Stimulated activated naive CD4-positive, alpha-beta T cell treated with Interleukin-2 at 50 U/mL for 16 hours (primary cell): ENCODE measurements at places on chromosomes 16 and 17.
A peak's percentile ranks its signal among the peaks of the same experiment; 100 is the strongest.

GRCh38 chr17:48296453-48296852 is 133.6 kb downstream of the SKAP1 start:
- no peak for DNase-seq

DNA sequence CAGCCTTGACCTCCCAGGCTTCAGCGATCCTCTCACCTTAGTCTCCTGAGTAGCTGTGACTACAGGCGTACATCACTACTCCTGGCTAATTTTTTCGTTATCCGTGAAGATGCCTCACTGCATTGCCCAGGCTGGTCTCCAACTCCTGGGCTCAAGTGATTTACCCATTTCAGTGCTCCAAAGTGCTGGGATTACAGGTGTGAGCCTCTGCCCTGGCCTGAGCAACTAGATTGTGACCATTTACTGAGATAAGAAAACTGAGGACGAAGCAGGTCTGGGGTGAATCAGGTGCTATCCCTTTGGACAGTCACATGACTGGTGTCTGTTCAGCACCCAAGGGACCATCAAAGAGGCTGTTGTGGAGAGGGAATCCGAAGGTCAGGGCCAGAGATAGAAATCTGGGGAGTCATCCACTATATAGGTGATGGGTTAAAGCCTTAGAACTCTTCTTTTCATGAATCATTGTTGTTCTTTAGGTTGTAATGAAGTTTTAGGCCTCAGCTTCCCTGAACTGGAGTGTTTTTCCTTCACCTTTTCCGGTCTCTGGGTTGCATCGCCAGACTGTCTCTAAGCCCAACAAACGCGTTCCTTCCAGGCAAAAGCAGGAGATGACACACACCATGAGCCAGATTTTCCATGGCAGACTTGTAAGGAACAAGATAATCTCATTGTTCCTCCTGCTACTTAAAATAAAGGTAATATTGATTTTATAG is 62.5 kb downstream of the FTO start:
- no peak for DNase-seq

- peak; percentile 4 for DNase-seq
These were observed 95.0 kb downstream of the PLCG2 start for GRCh38 chr16:81873843-81874752.

DNA sequence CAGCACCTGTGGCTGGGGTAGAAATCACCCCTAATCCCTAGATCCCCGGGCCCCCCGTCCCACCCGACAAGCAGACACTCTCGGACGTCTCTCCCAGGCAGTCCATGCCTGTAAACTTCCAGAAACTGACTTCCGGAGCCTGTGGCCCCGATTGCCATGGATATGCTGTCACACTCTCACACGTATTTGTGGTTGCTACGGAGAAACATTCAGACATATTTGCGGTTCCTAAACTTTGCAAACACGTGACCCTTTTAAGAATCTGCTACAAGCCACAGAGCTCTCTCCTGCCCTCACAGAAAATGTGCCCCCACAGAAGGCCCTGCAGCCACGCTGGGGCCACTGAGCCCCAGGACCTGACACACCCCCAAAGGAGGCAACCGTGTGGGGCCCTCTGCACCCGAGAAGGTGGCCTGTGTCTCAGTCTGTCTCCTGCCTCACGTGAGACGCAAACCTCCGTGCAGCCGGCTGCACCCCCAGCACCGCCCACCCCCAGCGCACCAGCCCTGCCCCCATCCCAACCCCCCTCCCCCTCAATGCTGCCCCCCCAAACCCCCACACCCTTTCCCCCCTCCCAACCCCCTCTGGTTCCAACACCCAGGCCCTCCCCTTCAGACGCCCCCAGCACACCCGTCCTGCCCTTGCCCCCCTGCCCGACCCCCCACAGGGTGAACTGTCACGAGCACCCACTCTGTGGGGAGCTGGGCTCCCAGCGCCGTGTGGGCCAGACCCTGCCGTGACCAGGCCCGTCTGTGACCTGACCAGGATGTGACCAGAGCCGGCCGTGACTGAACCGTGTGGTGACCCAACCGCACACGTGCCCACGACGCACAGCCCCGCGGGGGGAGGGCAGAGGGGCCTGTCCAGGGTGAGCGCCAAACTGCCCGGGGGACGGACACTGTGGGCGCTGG is 66.3 kb upstream of the METRNL start:
- no peak for DNase-seq

GRCh38 chr17:74369221-74369620 is 1.9 kb downstream of the GPR142 start:
- peak; percentile 63 for DNase-seq

DNA sequence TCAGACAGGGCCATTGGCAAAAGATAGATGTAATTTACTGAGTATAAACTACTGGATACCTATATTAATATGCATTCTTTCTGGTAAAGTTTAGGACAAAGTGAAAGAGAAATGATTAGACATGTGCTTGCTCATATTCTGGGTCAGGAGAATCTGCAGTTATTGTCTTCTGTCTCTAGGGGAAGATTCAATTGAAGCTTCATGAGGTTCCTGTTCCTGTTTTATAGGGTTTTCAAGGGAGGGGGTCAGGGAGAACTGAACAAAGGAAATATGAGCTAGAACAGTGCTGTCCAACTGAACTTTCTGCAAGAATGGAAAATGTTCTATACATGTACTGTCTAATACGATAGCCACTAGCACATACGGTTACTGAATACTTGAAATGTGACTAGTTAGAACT is 59.3 kb upstream of the CORO6 start:
- no peak for DNase-seq

GRCh38 chr16:78099271-78100111 is at the start of gene WWOX:
Gene WWOX (plus strand): TSS chr16:78099654.
- DNase-seq = peak; percentile 98

DNA sequence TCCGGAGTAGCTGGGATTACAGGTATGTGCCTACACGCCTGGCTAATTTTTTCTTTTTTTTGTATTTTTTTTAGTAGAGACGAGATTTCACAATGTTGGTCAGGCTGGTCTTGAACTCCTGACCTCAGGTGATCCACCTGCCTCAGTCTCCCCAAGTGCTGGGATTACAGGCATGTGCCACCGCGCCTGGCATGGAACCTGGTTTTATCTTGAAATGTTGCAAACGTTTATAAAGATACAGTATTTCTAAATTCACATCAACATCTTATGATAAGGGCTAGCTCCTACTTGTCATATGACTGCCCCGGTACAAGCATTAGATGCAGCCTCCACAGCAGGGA is 1.5 kb upstream of the IST1 start:
- no peak for DNase-seq

- no peak for DNase-seq
These were observed 23.8 kb downstream of the LITAFD start for GRCh38 chr16:8905795-8906591.

GRCh38 chr17:17812211-17813054 is 24.4 kb downstream of the SREBF1 start:
- DNase-seq = peak; percentile 43
